ENCODE measurements at places on chromosomes 5 and 9.

GRCh38 chr9:35639631-35640030, 11.1 kb downstream of the SIT1 start:
- no peak for DNase-seq

DNA sequence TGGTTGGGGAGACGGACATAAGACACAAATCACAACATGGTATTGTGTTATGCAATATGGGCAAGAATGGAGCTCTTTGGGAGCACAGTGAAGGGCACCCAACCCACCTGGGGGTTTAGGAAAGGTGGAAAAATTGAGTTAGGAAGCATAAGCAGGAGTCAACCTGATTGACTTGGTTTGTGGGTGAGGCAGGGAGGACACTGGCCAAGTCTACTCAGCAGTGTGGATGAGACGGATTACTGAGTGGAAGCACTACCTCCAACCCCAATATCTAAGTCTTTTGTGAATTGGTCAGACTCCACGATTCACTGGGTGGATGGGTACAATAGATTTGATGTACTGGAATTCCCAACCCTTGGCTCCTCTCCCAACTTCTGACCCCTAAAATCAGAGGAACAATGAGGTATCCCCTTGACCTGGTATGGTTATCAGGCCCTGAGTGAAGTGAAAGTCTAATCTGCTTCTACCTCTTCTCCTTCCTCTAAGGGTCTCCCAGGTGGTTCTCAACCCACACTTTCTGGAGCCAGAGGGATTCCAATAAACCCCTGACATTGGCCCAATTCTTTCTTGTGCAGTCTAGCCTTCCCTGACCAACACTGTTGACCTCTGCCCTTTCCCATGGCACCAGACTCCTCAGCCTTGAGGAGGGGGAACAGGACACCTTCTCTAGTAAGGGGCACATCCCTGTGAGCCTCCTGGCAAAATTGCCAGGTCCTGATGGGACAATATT, 5.2 kb downstream of the EGR1 start:
- no peak for DNase-seq

- DNase-seq, result no peak
These were observed 6.8 kb upstream of the SLC2A6 start for GRCh38 chr9:133485531-133486260.

DNA sequence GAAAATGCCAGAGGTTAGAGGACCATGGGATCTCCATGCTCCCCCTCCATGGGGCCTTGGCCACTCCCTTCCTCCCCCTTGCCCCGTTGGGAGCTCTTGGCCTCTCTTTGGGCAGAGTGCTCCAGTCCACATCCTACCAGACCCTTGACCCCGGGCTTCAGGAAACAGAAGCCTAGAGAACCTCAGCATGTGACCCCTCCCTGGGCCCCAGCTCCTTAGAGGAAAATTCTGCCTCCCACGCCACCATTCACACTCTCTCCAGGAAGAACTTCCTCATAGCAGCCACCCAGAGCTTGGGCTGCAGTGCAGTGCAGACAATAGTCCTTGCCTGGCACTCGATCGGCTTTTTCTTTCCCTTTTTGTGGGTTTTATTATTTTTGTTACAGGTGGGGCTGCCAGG, 6.0 kb downstream of the LHX6 start:
- DNase-seq, result no peak

GRCh38 chr9:136566553-136566895, 20.7 kb upstream of the NOTCH1 start:
- DNase-seq, result no peak

DNA sequence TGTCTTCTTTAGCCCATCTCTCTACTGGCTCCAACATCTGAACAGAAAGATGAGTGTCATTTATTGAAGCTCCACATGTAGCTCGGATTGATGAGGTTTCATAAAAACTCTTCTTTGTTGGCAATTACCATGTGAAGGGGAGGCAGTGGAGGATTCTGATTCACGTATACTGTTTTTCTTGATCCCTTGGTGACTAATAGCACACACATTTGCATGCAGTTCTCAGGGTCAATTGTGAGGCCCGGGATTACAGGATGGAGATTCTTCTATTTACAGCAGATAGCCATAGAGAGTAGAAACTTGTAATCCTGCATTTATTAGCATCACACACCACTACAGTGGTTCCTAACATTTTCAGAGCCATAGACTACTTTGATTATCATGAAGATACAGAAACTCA, 133.2 kb upstream of the MARCHF11 start:
- no peak for DNase-seq

DNA sequence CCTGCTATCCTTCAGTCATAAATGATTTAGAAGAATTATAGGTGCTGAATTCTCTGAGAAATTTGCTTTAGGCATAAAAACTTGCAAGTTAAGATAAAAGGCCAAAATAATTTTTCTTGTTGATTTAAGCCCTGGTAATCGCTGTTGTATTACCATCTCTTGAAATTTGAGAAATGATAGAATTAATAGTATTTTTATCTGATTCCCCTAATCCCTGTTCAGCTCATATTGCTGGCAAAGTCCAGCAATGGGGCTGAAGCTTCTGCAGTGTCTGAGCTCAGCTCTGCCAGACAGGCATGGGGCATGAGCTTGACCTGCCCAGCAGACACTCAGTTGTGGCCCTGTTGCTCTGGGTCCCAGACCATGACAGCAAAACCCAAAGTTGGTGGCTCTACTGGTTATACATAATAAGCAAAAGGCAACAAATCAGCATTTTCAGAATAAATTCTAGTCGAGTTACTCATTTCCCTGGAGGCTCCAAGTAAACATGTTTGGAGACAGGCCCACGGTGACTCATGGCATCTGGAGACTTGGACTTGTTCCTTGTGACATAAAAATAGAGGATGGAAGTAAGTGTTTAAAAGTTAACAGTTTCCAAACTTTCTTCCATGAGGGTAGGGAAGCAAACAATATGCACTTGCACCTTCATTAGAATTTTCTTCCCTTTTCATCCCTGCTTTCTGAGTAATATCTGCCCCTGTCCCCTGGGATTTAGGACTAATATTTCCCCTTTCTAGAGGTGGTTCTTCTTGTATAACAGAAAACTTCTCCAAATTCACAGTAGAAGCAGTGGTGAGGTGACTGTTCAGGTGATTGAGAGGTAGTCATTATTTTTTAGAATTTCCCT, 60.2 kb upstream of the SLC2A8 start:
- DNase-seq, result peak; percentile 98

GRCh38 chr5:131491749-131492148, 143.3 kb downstream of the RAPGEF6 start:
- peak; percentile 21 for DNase-seq

DNA sequence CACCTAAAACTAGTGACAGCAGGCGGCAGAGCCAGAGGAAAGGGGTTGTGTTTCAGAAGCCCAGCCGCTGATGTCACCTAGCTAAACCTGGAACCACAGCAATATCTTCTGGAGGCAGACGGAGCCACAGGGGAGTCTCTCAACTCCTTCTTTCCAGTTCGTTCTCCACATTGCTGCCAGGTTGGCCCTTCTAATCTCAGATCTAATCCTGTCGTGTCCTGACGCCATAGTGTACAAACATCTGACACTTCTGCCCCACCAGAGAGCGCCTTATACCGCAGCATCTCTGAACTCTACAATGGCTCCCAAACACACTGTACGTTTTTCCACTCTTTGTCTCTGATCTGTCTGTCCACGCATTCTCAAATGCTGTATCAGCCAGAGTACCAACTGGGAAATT, 240.0 kb downstream of the SMARCA2 start:
- no peak for DNase-seq

DNA sequence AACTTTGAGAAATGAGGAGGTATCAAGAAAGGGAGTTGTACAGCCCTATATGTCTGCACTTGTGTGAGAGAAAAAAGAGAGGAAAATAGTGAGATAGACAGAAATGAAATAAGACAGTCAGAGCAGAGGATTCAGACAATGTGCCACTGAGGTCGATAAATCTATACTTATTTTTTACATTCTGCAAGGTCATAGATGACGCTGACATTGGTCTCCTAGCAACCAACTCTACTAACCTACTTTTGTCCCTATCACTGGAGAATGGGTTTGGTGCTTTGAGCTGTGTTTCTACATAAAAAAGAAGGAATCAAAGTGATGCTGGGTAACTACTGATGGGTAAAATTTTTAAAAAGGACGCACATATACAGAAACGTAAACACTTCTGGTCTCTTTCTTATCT, 573.3 kb upstream of the RORB start:
- no peak for DNase-seq

DNA sequence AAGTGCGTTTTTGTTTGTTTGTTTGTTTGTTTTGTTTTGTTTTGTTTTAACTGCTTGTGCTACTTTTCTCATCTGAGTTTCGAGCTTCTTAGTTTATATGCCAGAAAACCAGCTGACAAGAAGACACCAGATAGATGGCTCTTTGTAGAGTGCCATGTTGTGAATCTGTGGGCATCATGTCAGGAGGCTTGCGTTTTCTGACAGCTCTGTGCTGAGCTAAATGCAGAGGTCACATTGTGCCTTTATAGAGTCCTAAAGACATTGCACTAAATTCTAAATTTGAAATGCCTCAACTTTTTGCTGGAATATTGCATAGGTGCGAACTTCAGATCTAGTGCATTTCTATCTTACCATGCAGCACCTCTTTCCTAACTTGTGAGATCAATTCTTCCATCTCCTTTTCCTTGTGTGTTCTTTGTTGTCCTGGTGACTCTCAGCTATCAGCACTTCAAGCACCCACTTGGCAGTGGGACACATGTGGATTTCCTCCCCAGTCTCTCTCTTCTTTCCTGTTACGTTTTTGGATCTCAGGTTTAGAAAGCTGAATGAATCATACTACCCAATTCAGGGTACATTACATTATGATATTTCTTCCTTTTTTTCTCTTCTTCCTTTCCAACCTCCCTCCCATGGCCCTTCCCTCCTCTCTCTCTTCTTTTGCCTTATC, 379.0 kb upstream of the RPS23 start:
- DNase-seq, result no peak

DNA sequence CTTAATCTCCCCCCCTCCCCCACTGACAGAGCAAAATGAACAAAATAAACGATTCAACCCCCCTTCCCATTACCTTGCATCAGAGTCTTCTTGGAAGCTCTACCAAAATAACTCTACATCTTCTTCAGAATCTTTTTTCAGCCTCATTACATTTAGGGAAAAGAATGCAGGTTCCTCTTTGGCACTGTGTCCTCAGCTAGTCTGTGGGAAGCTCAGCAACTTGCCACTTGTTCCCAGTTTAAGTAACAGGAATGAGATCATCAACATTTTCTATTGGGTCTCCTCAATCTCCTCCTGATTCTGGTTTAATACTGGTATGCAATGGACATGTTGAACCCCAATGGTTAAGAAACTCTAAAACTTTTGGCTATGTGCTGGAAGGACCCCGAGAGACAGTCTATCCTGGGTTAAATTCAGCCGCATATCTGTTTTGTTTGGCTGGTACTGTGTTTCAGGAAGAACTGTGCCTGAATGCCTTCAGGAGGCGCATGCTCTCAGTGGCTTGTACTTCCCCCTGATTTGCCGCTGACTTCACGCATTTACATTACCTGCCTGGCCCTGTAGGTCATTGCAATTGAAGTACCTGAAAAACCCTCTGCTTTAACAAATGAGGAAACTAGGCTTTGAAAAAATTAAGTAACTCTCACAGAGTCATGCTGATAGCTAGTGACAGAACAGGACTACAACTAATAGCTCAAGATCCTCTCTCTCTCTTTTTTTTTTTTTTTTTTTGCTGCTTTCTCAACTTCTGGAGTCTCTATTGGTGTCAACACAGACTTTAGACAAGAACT, 78.1 kb upstream of the HMHB1 start:
- DNase-seq, result no peak

DNA sequence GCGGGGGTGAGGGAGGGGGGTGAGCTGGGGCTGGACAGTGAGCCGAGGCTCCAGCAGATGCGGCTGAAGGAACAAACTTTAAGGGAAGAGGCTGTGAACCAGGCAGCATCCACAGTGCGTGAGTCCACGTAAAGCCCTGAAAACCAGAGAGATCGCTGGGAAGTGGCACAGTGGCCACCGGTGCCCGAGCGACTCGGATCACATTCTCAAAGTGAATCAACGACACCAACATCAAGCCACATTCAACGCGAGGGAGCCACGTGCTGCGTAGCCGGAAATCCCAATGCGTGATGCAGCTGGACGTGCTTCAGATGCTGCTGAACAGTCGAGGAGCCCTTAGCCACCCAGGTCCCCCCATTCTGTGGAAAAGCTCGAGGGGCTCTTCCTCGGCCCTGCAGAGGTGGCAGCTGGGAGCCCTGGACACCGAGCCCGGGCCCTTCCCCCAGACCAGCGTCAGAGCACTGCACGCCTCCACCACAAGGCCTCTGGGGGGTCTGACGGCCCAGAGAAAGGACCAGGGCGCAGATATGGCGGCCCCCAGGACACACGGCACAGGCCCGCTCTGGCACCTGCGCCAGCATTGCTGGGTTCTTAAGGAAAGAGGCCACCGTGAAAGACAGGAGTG, 53.7 kb upstream of the EXOC3 start:
- DNase-seq, result no peak

- peak; percentile 9 for DNase-seq
These were observed 1.3 kb downstream of the SLC35D2 start for GRCh38 chr9:96382175-96382574.

- DNase-seq, result no peak
These were observed 37.1 kb downstream of the BNC2 start for GRCh38 chr9:16833296-16833835.

DNA sequence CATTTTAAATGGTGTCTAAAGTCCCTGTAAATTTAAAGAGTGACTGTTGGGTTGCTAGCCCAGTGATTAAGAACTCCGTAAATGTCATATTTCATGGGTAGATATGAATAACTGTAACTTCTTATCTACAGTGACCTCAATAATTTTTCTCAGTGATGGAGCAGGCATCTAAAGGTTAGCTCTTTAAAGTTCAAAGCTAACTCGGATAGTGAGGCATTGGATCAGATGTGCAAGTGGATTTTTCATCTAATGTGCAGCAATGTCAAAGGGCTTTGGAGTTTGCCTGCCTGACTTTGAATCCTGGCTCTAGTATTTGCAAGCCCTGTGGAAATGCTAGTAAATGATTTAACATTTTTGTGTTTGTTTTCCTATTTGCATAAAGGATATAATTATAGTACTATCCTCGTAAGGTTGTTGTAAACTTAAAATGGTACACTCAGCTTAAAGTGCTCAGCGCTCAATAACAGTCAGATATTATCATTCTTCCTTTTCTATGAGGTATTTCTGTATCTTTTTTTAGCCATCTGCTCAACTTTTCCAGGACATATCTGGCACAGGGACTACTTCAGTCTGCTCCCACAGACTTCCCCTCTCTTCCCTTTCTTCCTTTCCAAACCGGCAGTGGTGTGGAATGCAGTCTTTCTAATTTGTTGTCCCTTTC, 163.7 kb upstream of the ELL2 start:
- peak; percentile 41 for DNase-seq

DNA sequence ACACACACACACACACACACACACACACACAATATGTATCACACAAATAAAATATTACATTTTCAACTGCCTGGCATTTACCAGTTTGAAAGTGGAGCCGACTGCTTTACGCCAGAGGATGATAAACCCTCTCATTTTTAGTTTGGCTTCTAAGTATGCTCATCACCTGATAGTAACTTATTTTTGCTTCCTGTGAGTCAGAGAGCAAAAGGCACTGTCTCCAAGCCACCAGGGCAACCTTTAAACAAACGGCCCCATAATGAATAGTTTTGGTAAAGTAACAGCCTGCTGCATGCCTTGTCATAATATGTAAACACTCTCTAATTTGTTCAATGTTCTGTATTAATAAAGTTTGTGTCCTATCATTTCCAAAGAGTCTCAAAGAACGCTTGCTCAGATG, 26.9 kb downstream of the KLF4 start:
- DNase-seq, result peak; percentile 52
